ENCODE measurements at places on chromosomes 6 and 20.

DNA sequence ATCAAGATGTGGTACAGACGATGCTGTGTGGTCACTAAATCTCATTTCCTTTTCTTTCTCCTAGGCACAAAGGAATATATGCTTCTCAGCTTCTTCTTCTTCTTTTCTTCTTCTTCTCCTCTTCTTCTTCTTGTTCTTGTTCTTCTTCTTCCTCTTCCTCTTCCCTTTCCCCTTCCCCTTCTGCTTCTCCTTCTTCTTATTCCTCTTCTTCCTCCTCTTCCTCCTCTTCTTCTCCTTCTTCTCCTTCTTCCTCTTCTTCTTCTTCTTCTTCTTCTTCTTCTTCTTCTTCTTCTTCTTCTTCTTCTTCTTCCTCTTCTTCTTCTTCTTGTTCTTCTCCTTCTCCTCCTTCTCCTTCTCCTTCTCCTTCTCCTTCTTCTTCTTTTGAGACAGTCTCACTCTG, 190.4 kb upstream of the DTNBP1 start:
- DNase-seq: no peak

GRCh38 chr20:32893263-32894025, 34.7 kb downstream of the EFCAB8 start:
- DNase-seq: no peak

DNA sequence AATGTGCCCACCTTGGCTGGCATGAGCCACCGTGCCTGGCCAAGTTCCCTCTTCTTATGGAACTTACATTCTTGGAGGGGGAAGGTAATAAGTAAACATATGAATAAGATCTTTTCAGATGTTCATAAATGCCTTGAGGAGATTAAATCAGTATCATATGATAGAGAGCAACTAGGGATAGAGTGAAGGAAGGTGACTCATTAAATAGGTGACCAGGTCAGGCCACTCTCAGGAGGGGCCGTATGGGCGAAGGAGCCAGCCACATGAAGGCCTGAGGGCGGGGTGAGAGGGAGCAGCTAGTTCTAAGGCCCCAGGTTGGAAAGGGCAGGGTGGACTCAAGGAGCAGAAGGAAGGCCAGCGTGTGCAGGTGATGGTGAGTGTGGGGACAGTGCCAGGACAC, 91.1 kb downstream of the UST start:
- no peak for DNase-seq

DNA sequence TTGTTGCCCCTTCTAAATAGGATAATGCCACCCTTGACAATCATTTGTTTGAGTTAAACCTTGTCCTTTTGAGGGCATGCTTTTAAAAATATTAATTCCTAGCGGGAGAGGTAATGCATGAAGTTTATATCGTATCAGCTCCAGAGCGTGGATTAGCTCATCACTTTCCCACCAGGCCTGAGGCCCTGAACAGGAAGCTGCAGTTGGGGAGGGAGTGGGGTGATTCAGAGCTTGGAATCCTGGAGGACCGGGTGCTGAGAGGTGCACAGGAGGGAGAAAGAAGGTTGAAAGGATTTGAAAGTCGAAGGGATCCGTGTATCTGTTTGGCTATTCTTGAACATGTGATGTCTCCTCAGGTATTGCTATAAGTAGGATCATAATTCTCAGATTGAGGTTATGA, 25.0 kb downstream of the ZDHHC14 start:
- DNase-seq: no peak

DNA sequence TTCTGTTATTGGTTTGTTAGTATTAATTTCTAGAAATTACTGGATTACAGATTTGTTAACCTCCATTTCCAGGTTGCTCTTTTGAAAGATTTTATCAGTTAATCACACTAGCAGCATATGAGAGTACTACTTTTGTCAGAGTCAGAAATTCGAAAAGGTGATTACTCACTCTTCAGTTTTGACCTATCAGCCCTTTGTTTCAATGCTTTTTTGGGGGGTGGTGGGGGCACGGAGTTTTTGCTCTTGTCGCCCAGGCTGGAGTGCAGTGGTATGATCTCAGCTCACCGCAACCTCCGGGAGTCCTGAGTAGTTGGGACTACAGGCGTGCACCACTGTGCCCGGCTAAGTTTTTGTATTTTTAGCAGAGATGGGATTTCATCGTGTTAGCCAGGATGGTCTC, 149.2 kb downstream of the JARID2 start:
- DNase-seq: no peak

DNA sequence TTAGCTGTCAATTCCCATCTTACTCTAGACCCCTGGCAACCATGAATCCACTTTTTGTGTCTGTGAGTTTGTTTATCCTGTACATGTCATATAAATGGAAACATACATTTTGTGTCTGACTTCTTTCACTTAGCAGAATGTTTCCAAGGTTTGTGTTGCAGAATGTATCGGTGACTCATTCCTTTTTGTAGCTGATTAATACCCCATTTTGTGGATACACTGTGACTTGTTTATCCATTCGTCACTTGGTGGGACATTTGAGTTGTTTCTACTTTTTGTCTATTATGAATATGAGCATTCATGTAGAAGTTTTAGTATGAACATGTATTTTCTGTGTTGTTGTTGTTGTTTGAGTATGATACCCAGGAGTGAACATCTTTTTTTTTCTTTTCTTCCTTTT, 21.4 kb downstream of the CDYL start:
- DNase-seq: no peak
